ENCODE measurements at places on chromosomes 4 and X.

DNA sequence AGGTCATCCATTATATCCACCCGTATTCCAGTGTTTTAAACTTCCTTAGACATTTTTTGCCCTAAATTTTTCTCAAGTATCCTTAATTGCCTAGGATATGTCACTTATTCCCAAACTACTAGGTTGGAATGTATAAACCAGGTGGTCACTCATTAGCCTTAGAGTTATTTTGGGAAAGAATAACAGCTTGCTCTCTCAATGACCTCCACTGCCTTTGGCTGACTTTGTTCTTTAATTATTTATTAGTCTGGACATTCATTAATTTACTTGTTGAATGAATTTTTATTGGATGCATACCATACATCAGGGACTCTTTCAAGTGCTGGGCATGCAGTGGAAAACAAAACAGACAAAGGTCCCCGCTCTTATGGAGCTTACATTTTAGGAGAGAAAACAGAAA lies 609.3 kb upstream of the IGFBP7 start:
- no peak for DNase-seq

GRCh38 chr4:173254646-173255045 lies 79.5 kb downstream of the HMGB2 start:
- DNase-seq, result no peak

GRCh38 chrX:12949927-12950656 lies 24.8 kb upstream of the TMSB4X start:
- DNase-seq, result peak; percentile 81

GRCh38 chr4:98803251-98803650 lies 125.7 kb downstream of the EIF4E start:
- DNase-seq, result no peak

GRCh38 chrX:70755850-70756249 lies 152.7 kb downstream of the TEX11 start:
- peak; percentile 13 for DNase-seq

- no peak for DNase-seq
These were observed 69.7 kb upstream of the COX18 start for GRCh38 chr4:73139245-73139644.

DNA sequence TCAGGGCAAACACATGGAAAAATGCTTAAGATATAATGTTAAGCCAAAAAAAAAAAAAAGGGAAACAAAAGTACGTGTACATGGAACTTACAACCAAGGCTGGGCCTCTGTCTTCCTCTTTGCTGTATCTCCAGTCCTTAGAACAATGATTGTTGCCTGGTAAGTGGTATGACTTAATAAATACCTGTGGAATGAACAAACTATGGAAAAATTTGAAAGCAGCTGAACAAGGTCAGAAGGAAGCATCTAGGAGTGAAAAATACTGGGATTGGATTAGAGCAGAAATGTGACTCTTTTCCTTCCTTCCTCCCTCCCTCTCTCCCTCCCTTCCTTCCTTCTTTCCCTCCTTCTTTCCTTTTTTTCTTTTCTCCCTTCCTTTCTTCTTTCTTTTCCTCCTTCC lies 54.2 kb upstream of the SMIM10 start:
- DNase-seq, result no peak

DNA sequence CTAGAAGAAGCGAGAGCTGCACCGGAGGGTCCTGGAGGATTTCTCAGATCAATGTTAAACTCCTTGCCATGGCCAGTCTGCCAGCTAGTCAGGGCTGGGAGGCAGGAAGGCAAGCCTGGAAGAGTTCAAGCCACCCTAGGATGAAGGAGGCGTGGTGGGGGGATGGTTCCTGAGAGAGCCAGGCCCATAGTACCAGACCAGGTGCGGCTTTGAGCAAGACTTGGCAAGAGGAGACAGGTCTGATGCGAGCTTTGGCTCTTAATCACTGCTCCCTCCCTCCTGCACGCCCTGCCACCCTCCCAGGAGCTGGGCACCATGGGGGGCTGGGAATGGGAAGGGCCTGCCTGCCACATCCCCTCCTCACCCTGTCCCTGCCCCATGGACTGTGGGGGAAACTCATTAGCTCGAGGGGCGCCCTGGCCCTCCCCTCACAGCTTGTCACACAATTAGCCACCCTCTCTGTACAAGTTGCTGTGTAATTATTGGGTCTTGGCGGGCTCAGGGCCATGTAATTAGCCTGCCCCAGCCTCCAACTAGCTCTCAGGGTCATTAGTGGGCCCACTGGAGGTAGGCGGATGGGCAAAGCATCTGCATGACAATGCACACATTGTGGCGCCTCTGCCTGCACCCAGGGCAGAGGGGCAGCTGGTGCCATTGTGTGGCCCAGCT lies 50.3 kb downstream of the EFNB1 start:
- DNase-seq, result no peak

DNA sequence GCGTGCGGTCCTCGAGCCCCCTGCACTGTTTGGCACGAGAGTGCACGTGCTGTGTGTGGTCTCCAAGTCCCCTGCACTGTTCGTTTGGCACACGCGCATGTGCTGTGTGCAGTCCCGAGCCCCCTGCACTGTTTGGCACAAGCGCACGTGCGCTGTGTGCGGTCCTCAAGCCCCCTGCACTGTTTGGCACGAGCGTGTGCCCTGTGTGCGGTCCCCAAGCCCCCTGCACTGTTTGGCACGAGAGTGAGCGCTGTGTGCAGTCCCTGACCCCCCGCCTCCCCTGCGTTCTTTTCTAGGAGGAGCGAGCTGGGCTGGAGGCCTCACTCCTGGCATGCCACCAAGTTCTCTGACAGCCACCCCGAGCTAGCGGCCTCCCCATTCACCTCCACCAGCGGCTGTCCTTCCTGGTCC lies 76.5 kb upstream of the CLDN34 start:
- no peak for DNase-seq

DNA sequence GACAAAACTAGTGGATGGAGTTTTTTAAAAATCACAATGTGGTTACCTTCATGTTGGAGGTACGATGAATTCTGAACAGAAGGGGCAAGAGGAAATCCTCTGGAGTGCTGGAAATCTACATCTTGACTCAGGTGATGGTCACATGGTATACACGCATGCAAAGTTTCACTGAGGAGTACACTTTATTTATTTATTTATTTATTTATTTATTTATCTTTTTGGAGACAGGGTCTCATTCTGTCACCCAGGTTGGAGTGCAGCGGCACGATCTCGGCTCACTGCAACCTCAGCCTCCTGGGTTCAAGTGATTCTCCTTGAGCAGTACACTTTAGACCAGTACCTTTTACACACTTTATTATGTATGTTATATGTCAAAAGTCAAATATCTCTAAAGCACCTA lies 645.7 kb upstream of the DIPK2B start:
- no peak for DNase-seq

GRCh38 chr4:189143263-189143952 lies 797.3 kb upstream of the FRG1 start:
- no peak for DNase-seq

GRCh38 chr4:156695163-156695562 lies 276.4 kb downstream of the PDGFC start:
- no peak for DNase-seq

DNA sequence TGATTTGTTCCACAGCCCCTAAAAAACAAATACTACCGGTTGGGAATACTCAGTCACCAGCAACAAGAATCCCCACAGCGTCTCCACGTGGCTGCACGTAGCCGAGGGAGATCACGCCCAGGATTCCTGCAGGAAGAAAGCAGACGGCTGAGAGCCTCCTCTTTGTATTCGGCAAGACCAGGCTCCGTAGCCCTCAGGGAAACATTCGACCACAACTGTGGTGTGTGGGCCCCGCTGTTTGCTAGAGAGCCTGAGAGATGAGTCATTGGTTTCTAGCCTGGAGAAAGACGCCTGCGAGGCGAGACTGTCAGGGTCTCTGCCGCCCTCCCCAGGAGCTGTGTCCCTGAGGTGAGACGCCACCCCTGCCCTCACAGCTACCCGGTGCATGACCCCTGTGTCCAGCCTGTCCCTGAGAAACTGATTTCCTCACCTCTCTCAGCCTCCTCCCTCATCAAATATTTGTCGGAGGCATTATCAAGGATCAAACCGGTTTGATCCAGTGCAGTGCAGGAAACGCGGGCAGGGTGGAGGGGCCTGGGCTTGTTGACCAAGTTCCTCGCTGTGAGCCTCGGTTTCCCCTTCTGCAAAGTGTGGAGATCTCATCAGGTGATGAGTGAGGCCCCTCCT lies 4.7 kb upstream of the S100P start:
- peak; percentile 61 for DNase-seq

- DNase-seq, result no peak
These were observed 986.0 kb downstream of the CCSER1 start for GRCh38 chr4:91113130-91113706.

GRCh38 chr4:123821861-123822260 lies 425.3 kb downstream of the SPRY1 start:
- DNase-seq, result no peak

DNA sequence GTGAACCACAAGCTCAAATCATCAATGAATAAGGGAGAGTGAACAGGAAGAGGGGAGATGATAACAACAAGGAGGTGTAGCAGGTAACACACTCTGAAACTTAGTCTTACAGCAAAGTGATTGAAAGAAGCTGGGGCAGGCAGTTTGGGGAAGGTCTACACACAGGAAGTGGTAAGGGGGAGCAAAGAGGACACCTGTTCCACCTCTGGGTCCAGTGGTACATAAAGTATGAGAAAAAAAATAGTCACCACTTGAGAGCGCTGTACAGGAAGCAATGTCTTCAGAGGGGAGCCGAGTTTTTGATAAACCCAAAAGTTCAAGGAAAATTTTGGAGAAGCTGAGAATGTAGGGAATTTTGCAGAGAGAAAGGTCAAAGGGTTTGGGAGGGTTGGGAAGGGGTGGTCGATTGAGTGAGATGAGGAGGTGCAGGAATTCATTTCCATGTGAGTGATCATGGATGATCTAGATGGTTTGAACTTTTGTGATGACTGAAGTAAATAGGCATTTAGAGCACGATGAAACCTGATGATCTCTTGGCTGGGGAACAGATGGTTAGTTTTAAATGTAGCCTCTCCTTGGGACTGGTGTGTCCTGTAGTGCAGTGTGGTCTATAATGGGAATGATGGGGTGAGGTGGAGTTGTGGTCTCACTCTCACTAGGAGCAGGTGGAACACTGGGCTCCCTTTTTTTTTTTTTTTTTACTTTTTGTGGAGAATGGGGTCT lies 142.0 kb downstream of the RBMX2 start:
- DNase-seq, result no peak
